ENCODE measurements at places on chromosomes 6 and 20.

- DNase-seq, result no peak
Measured at GRCh38 chr6:42010185-42010891, 40.0 kb upstream of the TAF8 start.

- no peak for DNase-seq
Measured at GRCh38 chr6:43211955-43212354, 17.3 kb downstream of the DNPH1 start.

- no peak for DNase-seq
Measured at GRCh38 chr20:60101201-60101890, 143.1 kb downstream of the CDH26 start.

- no peak for DNase-seq
Measured at GRCh38 chr20:23773579-23773978, 22.8 kb upstream of the CST1 start.

DNA sequence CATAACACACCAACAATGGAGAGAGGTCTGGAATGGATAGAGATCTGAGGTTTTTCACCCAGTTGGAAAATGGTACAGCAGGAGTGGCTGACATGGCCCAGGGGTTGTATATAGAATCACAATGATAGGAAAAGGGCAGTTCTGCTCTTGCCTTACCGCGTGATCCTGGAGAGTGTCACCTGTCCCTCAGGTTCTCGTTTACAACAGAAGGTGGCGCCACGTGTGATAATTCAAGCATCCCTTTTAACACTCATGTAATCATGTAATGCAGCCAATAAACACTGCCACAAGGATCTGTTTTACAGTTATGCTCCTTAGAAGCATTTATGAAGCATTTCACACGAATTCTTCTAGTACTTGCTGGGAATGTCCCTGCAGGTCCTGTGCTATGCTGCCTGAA lies 12.9 kb upstream of the WFDC2 start:
- no peak for DNase-seq

DNA sequence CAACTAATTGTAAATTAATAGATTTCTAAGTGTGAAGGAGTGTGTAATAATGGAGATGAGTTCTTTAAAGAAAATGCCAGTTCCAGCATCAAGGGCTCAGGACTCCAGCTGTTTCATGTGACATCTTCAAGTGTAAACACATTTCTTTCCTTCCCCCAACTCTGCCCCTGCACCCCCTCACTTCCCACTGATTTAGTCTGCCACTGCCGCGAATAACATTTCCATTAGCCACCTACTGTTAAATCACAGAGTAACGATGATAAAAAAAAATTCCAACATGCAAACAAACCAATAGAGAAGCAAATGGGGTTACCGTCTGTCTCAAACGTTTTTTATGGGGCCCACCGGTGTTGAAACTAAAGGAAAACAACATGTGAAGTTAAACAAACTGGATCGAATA lies 414.3 kb downstream of the SAMD5 start:
- DNase-seq, result no peak

Data from stimulated activated CD4-positive, alpha-beta T cell treated with anti-CD3 and anti-CD28 coated beads, Interleukin-2, amount 100 ng/mL, for 4 hours (primary cell).